Bone marrow (tissue), 2 donors: ENCODE measurements at places on chromosomes 6 and 20.

DNA sequence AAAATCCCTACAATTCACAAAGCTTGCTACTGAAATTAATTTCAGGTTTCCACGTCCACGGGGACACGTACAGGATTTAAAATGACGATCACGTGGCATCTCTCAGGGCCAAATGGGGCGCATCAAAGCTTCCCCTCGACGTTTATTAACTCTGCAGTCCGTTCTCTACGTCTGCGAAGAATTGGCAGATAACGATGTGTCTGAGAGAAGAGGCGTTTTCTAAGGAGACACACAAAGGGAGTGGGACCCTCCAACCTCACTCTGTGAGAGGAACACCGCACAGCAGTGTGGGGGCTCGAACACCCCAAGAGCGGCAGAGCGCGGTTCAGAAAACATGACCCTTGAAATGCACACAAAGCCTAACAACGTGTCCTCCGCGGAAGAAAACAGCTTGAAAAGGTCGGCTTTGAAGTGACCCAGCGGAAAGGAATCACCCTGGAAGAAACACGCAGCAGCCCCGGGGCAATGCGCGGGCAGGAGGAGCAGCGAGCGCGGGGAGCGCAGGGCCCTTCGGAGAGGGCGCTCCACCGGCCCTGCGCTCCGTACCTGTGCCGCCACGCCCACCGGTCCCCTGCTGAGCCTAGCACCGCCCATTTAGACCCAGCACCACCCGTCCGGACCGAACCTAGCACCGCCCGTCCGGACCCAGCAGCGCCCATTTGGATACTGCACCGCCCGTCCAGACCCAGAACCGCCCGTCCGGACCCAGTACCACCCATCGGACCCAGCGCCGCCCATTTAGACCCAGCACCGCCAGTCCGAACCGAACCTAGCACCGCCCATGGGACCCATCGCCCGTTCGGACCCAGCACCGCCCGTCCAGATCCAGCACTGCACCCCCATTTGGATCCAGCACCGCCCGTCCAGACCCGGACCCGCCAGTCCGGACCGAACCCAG, 1.1 kb upstream of the AFDN start:
- DNase-seq = no peak

DNA sequence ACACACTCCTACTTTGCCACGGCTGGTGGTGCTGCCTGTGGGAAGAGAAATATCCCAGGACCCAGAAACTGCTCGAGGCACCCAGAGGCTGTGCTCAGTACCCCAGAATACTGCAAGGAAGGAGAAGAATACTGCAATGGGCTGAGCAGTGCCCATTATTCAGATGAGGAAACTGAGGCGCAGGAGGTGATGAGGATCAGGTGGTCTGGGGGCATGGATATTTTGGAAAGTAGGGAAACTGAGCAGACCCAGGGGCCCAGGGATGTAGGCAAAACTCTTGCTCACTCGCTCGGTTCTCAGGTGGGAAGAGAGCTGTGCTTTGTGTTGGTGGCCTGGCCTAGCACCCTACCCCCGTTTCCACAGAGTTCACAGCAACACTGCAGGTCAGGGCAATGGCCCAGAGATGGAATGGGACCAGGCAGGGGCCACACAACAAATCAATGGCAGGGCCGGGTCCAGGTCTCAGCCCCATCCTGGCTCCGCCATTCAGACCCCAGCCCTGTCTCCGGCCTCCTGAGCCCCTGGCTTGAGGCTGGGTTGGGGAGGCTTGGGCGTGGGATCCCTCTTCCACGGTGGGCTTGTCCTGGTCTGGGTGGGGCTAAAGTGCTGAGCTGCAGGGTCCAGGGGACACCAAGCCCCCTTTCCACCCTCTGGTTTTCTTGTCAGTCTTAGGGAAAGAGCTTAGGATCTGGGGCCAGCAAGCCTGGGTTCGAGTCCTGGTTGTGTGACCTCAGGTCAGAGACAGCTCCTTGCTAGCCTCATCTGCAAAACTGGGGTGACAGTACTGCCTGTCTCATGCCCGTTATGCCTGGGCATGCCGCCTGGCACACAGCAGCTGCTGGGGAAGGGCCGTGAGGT, 33.9 kb downstream of the SUN5 start:
- DNase-seq = no peak

GRCh38 chr6:37366910-37367309, 13.1 kb downstream of the RNF8 start:
- DNase-seq = no peak

- no peak for DNase-seq
Measured at GRCh38 chr20:7305976-7306375, 538.5 kb downstream of the BMP2 start.

- no peak for DNase-seq
Measured at GRCh38 chr20:13671916-13672378, 33.2 kb upstream of the TASP1 start.

DNA sequence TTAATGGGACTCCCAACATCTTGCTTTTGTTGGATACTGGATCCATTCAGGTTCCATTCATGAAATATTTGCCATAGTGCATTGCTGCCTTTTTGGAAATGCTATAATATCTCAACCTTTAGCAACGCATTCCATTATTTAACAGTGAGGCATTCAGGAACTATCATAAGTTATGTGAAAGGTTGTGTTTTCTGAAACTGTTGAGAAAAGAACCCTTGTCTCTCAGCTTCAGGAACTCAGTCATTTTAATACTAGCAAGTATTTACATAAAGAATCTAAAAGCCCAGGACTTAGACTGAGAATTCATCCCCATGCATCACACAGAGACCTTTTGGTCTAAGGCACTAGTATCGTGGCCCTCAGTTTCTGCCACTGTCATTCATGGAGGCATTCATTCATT, 24.9 kb upstream of the SASH1 start:
- no peak for DNase-seq

- no peak for DNase-seq
Measured at GRCh38 chr6:91904586-91905164, 1317.8 kb upstream of the MAP3K7 start.

DNA sequence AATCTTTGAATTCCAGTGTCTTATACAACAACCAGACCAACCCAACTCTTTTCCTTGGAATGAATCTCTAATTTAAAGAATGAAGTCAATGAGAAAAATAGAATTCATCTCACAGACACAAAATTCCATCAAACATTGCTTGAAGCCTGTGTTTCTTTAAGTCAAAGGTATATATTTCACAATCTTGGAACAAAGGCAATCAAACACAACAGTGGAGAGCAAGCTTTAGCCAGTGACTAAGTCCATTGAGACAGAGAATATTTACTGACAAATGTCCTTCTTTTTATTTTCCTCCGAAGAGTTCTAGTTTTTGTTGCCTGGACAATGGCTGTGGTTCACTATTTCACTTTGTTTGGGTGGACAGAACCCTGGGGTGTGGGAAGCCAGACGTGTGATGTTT, 35.8 kb downstream of the MEP1A start:
- no peak for DNase-seq

DNA sequence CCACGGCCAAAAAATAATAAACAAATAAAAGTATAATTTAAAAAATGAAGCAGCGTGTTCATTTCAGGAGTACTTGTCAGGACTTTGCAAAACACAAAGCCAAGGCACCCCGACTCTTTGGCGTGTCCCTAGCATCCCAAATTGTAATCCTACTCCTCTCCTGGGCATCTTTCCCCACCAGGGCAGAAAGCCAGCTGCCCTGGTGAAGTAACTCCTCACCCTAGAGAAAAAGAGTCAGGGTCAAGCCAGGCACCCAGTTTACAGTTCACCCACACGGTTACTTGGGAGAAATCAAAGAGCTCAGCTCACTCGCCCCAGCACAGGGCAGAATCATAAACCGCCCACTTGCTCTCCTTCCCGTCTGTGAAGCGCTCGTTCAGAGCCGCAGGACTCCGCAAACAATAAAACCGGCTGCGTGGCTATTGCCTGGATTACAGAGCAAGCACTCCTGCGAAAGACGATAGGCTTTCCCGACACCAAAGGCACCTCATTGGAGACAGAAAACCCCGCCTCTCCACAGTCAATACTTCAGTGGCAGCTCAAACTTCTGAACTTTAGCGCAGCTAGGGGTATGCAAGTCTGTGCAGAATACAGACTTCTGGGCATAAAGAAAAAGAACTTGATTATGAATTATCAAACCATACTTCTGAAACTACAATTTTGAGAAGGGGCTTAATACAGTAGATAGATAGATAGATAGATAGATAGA, 73.0 kb upstream of the NHSL1 start:
- no peak for DNase-seq

DNA sequence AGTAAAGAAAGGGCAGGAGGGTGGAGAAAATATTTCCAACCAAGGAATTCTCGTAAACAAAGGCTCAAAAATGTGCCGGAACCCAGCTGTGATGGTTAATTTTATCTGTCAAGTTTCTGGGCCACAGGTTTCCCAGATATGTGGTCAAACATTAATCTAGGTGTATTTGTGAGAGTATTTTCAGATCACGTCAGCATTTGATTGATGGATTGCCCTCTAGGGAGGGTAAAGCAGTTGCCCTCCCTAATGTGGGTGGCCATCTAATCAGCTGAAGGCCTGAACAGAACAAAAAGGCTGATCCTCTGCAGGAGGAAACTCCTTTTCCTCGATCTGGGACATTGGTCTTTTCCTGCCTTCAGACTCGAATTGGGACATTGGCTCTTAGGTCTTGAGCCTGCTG, 298.7 kb upstream of the TCF21 start:
- DNase-seq = no peak

- no peak for DNase-seq
Measured at GRCh38 chr6:148912252-148912651, 165.4 kb downstream of the UST start.

DNA sequence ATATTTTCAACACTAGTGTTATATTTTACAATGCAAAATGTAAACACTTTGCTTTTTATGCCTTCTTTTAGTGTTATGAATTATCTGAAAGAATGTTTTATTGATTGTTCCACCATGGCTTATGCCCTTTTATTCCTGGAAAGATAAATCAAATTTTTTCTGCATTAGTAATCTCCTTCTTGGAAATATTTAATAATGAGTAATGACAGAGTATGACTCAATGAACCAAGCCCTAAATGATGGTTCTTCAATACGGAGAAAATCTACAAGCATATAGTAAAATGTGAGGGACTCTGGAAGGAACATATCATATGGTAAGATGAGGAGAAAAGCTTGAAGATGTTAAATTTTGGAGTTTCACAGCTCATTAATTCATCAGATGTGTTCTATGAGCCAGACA, 929.6 kb downstream of the C6orf118 start:
- no peak for DNase-seq

GRCh38 chr6:97195117-97195516, 87.9 kb downstream of the MMS22L start:
- no peak for DNase-seq

GRCh38 chr6:128918886-128919285, 35.9 kb downstream of the LAMA2 start:
- no peak for DNase-seq

DNA sequence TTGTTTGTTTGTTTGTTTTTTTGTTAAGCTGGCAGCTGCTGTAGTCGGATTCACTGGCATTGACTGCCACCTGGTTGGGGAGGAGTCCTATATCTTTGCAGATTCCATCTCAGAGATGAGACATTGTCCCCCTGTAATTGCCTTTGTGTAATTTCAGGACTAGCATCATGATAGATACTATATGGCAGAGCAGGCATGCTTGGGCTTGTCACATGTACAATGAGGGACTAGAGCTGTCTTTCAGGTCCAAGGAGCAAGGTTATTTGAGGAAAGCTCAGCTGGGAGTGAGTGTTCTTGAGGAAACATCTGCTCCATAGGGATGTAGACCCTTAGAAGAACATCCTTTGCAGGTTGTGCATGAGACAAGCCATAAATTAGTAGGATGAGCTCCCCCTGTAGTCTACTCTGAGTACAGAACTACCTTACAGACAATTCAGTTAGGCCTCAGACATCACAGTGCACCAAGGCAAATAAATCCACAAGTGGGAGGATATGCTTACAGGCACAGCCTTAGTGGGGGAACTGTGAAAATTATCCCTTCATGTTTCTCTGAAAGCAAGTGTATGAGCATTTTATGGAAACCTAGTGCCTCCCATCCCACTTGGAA, 62.1 kb downstream of the BMP2 start:
- no peak for DNase-seq

- no peak for DNase-seq
Measured at GRCh38 chr6:56746767-56747504, 104.2 kb upstream of the DST start.

DNA sequence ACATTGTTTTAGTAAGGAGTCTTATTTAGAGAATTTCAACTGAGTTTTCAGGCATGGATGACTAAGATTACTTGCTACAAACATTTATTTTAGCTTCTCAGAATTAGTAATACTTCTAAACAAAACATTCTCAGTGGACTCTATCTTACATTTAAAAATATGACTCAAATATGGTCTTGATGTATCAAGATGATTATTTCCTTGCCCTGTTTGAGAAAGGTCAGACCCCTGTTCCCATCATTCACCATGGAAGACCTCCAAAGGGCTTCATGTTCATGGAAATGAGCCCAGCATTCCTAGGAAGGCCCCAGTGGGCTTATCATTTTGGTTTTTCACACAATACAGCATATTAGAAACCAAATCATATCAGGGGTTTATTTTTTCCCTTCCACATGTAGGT, 24.6 kb upstream of the TRPC4AP start:
- no peak for DNase-seq

DNA sequence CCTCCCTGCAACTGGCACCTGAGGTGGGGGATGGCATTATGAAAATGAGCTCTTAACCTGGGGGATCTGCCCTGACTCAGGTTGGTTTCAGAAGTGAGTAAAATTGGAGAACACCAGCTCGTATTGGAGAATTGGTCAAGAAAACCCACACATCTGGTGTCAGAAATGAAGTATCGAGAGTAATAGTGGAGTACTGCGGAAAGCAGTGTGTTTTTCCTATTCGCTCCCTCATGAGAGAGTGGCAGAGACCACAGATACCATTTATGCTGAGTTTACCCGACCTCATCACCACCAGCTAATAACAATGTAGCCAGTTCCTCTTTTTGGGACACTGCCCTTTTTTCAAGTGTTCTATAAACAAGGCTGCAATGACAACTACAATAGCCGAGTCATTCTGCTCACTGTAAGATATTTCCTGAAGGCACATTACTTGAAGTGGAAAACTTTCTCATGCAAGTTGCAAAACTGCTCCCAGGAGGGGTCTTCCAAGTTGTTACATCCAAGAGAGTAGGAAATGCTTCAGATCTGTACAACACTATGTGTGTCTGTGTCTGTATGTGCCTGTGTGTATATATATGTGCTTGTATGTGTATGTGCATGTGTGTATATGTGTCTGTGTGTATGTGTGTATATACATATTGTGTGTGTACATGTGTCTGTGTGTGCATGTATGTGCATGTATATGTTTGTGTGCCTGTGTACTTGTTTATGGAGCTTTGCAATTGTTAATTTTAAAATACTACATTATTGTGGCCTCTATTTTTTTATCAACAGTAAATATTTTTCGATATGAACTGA, 106.0 kb upstream of the CST7 start:
- peak; percentile 53 for DNase-seq

GRCh38 chr6:139422105-139423036, 47.9 kb upstream of the CITED2 start:
- no peak for DNase-seq

DNA sequence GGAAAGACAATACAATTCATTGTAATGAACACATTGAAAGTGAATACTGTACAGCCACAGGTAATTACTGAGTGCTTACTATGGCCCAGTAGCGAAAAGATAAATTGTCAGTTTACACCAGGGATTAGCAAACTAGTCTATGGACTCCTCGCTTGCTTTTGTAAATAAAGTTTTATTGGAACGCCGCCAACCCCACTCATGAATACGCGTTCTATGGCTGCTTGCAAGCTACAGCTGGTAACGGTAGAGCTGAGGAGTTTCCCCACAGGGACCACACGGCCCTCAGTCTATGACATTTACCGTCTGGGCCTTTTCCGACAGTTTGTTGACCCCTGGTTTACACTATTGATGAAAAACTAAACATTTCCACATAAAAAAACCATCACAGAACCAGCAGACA, 24.2 kb downstream of the LAMA5 start:
- no peak for DNase-seq
